ENCODE measurements at places on chromosomes 7 and 10. TPM values are rescaled to one million over a fixed set of nuclear protein-coding genes. Genes with fewer than 3 reads are reported as not detected.

DNAH11 gene
- 1.7 TPM for total RNA-seq

HUS1 gene
- total RNA-seq: 15.4 TPM

TSPAN15 gene
- 3.8 TPM for total RNA-seq

NUPR2 gene
- total RNA-seq: not detected

SAP25 gene
- 0.86 TPM for total RNA-seq
